Muscle of arm (tissue), 14 donors: ENCODE measurements at places on chromosomes 1 and 21.

- DNase-seq: no peak
These were observed 36.8 kb downstream of the EVI5 start for GRCh38 chr1:92748138-92748537.

DNA sequence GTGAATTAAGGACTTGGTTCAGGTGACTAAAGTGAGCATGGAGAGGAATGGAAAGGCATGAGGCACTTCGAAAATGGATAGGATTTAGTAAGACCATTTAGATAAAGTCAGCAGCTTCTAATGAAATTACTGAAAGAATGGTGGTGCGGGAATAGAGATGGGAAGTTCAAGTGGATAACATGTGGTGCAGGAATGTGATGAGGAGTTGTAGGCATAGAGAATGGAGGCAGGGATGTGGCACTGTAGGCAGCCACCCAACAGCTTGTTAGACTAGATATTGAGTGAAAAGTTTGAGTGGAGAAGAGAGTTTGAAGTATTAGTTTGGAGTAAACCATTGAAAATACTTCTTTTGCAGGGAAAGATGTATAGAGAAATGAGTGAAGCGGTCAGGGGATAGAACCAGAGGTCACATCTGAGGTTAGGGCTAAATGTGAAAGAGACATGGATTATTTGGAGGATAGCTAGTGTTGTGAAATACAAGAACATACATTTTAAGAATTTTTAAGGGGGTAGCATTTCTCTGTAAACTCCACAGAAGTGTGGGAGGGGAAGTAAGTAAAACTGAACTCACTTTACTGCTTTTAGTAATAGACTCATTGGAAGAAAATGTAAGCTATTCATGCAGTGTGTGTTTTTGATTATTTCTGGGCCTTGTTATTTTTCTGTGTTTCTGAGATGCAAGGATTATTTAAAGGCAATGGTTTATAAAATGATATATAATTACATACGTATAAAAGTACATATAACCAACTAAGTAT, 46.2 kb downstream of the DYRK1A start:
- no peak for DNase-seq

DNA sequence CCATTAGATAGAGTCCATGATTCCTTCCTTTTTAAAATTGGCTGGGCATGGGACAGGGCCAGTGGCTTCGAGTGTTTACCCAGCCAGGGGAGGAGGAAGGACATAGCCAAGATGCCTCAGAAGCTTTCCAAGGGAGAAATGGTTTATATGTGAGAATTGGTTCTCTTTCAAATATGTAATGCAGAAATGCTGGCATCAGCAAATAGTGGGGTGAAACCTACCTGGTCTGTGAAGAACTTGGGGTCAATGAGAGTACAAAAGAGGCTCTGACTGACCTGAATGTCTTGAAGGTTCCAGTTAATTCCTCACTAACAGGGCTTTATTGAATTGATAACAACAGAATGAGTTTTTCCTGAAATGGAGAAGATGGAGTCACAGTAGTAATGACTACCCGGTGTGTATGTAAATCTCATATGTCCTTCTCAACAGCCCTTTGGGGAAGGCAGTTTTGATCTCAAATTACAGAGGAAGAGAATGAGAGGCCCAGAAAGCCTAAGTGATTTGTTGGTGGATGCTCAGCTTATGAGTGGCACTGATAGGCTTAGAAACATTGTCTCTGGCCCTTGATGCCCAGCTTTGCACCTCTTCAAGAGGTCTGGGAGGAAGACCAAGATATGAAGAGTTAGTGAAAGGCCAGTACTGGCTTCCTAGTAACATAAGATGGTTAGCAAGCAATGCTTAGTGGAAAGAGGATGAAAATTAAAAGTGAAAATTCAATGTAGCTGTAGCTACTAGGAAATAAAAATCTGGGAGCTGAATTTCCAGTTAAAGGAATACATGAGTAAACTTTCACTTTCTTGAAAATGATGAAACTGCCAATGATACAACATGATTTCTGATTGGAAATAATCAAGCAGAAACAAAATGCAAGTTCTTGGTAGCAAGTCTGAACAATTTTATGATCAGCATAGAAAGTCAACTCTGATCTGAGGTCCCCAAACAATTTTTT, 2.7 kb downstream of the ATF3 start:
- DNase-seq: no peak

DNA sequence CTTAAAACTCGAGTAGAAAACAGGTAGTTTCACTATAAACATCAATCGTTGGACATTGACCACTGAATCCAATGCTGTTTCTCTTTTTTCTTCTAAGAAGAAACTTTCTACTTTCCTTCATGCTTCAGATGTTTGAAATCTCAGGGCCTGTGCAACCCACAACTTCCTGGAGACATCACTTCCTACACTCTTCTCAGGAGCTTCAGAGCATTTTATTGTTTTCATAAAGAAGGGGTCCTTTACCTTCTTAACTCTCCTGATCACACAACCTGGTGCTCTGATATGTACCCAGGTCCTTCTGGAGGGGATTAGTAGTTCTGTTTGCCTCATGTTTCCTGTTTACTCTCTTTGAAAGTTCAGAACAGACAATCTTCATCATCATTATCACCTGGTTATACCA, 113.0 kb upstream of the VAV3 start:
- DNase-seq: no peak

DNA sequence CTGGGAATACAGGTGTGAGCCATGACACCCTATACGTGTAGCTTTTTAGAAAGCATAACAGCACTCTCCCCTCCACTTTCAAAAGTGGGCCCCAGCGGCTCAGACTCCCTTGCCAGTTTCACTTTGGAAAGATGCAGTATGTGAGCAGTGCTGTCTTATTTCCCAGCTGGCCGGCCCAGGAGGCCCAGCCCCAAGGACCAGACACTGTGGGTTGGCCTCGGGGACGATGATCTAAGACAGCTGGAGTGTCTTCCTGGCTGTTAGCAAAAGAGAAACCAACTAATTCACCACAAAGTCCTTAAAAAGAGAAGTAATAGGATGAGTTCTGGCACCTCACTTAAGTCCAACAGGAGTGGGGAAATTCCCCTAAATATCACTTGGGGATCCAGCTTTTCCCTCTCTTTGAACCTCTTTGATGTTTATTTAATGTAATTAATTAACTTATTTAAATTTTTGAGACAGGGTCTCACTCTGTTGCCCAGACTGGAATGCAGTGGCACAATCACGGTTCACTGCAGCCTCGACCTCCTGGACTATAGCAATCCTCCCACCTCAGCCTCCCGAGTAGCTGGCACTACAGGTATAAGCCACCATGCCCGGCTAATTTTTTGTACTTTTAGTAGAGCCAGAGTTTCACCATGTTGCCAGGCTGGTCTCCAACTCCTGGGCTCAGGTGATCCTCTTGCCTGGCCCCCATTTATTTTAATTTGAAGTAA, 17.6 kb upstream of the CLIC4 start:
- no peak for DNase-seq

GRCh38 chr21:31577271-31577670, 82.2 kb upstream of the SOD1 start:
- DNase-seq: no peak

- no peak for DNase-seq
These were observed 172.8 kb upstream of the PTGFR start for GRCh38 chr1:78318011-78318410.

DNA sequence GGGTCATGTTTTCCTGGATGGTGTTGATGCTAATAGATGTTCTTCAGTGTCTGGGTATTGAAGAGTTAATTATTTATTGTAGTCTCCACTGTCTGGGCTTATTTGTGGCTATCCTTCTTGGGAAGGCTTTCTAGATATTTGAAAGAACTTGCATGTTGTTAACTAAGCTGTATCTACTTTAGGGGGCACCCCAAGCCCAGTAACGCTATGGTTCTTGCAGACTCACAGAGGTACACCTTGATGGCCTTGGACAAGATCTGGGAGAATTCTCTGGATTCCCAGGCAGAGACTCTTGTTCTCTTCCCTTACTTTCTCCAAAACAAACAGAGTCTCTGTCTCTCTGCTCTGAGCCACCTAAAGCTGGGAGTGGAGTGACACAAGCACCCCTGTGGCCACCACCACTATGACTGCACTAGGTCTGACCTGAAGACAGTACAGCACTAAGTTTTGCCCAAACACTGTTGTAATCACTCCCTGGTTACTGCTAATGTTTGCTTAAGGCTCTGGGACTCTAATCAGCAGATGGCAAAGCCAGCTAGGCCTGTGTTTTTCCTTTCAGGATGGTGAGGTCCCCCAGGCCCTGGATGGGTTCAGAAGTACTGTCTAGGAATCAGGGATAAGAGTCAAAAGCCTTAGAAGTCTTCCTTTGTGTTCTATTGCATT, 76.5 kb upstream of the C1orf21 start:
- no peak for DNase-seq

- DNase-seq: no peak
These were observed 3.0 kb downstream of the A3GALT2 start for GRCh38 chr1:33317946-33318345.

DNA sequence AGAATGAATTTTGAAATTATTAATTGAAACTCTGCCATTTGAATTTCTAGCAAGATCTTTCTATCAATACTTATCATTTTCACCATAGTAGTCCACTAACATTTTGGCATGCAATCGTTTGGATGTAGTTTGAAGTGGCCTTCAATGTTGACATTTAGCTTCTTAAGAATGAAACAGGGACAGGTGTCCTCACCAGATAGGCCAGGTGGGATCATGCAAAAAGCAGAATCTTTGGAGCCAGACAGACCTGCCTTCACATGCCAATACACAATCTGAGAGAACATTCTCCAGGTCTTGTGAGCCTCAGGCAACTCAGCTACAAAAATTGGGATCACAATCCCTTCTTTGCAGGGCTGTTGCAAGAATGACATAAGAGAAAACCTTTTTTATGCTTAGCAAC, 18.3 kb upstream of the HSPA13 start:
- no peak for DNase-seq
